RCC 7860 (cell line): ENCODE measurements at places on chromosomes 13 and 19.

GRCh38 chr13:51502153-51502651, 49.4 kb upstream of the INTS6 start:
- no peak for DNase-seq

DNA sequence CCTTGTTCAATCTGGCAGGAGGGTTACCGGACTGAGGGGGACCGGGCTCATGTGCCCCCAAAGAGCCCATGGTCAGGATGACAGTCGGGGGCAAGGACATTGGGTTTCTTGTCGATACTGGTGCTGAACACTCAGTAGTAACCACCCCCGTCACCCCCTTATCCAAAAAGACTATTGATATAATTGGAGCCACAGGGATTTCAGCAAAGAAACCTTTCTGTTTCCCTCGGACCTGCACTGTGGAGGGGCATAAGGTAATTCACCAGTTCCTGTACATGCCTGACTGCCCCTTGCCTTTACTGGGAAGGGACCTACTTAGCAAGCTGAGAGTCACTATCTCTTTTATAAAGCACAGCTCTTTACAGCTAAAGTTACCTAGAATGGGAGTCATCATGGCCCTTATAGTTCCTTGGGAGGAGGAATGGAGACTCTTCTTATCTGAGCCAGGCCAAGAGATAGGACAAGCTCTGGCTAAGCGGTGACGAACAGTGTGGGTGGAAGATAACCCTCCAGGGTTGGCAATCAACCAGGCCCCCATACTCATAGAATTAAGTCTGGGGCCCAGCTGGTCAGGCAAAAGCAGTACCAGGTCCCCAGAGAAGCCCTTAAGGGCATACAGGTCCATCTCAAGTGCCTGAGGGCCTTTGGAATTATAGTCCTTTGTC, 603.7 kb downstream of the UQCRFS1 start:
- no peak for DNase-seq

- no peak for DNase-seq
These were observed 46.3 kb downstream of the ZNF724 start for GRCh38 chr19:23203841-23204344.

DNA sequence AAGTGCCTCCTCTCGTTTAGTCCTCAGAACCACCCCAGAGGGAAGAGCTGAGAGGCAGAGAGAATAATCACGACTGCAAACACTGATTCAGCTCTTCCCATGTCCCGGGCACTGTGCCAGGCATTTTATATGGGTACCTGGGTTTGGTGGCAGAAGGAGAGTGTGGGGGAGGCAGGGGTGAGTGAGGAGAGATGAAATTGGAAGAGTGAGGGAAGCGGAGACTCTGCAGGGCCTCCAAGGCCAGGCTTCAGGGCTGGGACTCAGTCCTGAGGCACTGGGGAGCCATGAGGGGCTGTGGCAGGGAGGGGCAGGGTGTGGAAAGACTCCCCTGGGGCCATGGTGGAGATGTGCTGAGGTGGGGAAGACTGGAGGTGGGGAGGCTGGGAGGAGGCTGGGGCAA, 8.7 kb downstream of the SYNGR4 start:
- no peak for DNase-seq

GRCh38 chr19:1812426-1813191, 533 bp upstream of the ATP8B3 start:
- DNase-seq, result peak; percentile 94

- no peak for DNase-seq
These were observed 343.6 kb downstream of the FGF9 start for GRCh38 chr13:22014469-22014868.

DNA sequence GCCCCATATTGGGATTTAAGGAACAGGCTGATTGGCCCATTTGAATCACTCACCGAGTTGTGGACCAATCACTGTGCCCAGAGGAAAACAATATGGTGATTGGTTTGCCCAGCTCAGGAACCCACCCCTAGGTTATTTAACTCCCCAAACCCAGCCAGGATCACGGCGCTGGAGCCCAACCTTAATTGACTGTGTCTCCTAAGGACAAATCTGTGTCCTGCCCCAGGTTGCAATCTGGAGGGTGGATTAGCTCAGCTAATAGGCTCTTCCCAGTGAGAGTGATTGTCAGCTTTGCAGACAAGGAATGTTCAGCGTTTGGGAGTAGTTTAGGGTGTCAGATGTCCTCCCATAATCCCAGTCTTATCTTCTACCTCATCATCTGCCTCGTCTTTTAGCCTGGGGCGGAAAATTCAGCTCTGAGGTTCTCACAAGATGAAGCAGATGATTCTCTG, 3.5 kb upstream of the ZNF358 start:
- no peak for DNase-seq

- DNase-seq, result no peak
These were observed 25.5 kb downstream of the FOXO1 start for GRCh38 chr13:40640845-40641458.

- DNase-seq, result no peak
These were observed 746.6 kb downstream of the UQCRFS1 start for GRCh38 chr19:28466107-28467045.

DNA sequence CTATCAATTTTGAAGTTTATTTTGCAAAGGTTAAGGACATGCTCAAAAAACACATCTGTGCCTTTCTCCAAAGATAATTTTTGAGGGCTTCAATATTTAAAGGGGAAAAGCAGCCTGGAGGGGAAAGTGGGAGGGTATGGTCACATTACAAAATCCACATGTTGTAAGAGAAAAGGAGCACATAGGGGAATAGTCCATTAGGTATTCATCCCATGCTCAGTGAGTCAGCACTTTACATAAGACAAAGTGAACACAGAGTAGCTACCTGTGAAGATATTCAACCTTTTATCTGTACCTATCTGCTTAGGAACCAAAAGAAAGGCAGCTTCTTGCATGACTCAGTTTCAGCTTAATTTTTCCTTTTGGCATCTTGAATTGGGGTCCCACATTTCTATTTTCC, 932.0 kb downstream of the SLITRK6 start:
- DNase-seq, result no peak

DNA sequence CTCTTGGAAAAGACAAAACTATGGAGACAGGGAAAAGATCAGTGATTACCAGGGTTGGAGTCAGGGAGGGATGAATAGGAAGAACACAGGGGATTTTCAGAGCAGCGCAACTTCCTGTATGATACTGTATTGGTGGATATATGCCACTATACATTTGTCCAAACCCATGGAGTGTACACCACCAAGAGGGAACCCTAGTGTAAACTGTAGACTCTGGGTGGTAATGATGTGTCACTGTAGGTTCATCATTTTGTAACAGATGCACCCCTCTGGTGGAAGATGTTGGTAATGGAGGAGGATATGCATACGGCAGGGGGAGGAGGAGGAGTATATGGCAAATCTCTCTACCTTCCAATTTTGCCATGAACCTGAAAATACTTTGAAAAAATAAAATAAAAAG, 68.1 kb downstream of the UFM1 start:
- DNase-seq, result no peak

DNA sequence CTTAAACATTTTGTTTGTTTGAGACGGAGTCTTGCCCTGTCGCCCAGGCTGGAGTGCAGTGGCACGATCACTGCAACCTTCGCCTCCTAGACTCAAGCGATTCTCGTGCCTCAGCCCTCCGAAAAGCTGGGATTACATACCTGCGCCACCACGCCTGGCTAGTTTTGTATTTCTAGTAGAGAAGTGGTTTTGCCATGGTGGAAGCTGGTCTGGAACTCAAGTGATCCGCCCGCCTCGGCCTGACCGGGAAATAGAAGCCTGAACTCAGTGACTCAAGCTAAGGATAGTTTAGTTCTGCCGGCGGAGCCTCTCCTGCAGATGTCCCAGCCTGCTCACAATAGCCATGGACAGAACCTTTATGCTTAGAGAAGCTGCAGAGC, 53.0 kb upstream of the ZNF254 start:
- DNase-seq, result peak; percentile 39

DNA sequence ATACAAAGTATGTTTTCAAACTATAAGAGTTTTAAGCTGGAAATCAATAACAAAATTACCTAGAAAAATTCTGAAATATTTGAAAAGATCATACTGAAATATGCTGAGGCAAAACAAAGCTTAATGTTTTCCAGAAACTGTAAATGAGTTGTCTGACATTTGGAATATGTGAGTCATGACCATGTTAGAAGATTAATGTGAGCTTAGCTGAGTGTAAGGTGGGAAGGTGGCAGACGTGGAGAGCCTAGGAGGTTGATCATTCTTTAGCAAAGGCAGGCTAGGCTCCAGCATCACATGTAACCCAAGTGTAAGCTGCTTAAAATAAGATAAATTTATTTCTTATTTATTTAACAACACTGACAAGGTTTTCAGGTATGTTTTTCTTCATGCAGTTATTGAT, 2086.1 kb upstream of the PCDH20 start:
- peak; percentile 30 for DNase-seq

GRCh38 chr13:43391036-43391435, 367.6 kb downstream of the DNAJC15 start:
- DNase-seq, result no peak

- no peak for DNase-seq
These were observed 7.8 kb downstream of the ZNF600 start for GRCh38 chr19:52778811-52779210.

- DNase-seq, result no peak
These were observed 1.1 kb downstream of the A1BG start for GRCh38 chr19:58351990-58352755.

- no peak for DNase-seq
These were observed 32.3 kb downstream of the TSSK6 start for GRCh38 chr19:19482809-19483596.

DNA sequence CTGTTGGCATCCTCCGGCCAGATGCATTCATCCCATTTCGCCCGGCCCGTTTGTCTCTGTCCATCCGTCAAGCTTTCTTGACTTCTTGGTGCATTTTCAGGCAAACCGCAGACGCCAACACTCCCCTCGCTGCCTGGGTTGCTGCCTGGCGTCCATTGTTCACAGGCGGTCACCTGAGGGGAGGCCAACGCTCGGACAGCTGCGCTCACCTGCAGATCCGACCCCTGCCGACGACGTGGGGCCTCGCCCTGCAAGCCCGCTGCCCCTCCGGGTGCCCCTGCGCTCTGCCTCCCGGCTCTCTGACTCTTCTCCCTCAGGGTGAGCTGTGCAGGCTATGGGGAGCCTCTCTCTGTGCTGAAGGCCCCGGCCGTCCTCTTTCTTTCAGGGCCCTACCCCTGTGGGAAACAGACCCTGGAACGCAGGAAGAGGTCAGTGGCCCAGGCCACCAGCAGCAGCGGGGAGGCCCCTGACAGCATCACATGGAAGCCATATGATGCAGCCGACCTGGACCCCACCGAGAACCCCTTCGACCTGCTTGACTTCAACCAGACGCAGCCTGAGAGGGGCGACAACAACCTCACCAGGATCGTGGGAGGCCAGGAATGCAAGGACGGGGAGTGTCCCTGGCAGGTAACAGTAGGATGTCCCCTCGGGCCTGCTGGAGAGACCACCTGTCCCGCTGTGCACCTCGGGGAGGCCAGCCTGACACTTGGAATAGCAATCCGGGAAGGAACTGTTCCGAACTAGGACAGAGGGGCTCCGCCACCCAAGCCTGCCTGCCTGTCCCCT, 14.8 kb upstream of the PROZ start:
- DNase-seq, result no peak

DNA sequence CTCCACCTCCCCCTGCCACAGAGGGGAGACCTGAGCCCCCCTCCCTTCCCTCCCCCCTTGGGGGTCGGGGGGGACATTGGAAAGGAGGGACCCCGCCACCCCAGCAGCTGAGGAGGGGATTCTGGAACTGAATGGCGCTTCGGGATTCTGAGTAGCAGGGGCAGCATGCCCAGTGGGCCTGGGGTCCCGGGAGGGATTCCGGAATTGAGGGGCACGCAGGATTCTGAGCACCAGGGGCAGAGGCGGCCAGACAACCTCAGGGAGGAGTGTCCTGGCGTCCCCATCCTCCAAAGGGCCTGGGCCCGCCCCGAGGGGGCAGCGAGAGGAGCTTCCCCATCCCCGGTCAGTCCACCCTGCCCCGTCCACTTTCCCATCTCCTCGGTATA, 2.4 kb upstream of the APOE start:
- no peak for DNase-seq
